EL (cell line): ENCODE measurements at places on chromosomes 16 and 17.

GRCh38 chr17:27585153-27585681, 45.8 kb upstream of the LGALS9 start:
- no peak for DNase-seq

- DNase-seq, result no peak
These were observed 1013.8 kb upstream of the EEF2KMT start for GRCh38 chr16:6111390-6111789.

DNA sequence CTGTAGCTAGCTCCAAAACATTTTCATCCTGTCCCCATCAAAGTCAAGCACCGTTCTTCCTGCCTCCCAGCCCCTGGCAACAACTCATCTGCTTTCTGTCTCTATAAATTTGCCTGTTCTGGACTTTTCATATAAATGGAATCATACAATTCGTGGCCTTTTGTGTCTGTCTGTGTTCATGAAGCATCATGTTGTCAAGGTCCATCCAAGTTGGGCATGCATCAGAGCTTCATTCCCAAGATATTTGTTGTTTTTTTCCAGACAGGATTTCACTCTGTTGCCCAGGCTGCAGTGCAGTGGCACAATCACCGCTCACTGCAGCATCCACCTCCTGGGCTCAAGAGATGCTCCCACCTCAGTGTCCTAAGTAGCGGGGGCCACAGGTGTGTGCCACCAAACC, 5.9 kb downstream of the SLC5A10 start:
- no peak for DNase-seq

DNA sequence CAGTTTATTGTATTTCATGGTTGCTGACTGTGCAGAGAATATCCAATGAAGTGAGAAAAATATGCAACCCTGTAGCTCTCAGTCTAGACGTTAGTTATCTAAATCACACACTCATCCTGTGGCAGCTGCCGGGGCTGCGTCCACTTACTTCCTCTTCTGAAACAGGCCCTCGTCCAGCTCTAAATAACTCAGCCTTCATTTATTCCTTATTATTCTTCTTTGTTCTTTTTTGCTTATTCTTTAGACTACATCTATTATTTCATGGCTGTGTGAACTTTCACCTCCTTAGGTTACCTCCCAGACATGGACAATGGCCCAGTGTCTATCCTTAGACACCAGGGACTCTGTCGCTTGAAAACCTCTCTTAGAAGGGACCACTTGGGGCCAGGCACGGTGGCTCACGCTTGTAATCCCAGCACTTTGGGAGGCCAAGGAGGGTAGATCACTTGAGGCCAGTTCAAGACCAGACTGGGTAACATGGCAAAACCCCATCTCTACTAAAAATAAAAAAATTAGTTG, 3.4 kb upstream of the THUMPD1 start:
- DNase-seq, result no peak

- no peak for DNase-seq
These were observed 486 bp upstream of the DNAJA2 start for GRCh38 chr16:46973996-46974324.

- DNase-seq, result no peak
These were observed 868 bp downstream of the FAM20A start for GRCh38 chr17:68600067-68600930.

DNA sequence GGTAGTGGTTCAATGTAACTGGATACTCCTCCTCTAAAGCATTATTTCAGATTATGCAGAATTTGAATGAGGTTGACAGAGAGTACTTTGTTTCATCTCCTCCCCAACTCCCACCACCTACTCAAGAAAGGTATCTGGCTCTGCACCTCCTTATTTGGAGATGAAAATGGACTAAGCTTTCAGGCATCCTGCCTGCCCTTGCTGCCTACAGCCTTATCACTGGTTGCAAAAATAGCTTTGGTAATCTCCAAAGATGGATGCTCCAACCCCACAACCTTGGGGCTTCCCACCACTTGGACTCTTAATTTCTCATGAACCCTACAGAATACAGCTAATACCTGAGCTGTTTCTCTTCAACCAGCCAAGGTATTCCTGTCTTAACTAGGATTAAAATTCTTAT, 45.3 kb upstream of the CORO6 start:
- DNase-seq, result no peak

- DNase-seq, result no peak
These were observed 100.9 kb upstream of the GSE1 start for GRCh38 chr16:85511938-85512807.

- no peak for DNase-seq
These were observed 168.6 kb upstream of the HS3ST4 start for GRCh38 chr16:25523183-25523582.

DNA sequence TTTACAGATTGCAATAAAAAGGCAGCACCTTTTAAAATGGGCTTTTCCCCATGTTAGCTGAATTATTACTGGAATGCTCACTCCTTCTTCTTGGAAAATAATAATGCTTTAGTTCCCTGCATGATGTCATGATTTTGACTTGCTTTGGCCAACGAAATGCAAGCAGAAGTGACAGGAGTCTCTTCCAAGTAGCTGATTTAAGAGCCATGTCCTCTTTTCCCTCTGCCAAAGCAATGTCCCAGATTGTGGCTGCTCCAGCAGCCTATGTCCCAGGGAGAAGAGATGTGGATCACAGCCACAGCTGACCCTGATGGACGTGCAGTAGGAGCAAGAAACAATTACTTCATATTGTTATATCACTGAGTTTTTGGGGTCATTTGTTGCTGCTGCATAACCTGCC, 246.6 kb downstream of the HAPSTR1 start:
- no peak for DNase-seq
